ENCODE measurements at places on chromosomes 1 and 21.

DNA sequence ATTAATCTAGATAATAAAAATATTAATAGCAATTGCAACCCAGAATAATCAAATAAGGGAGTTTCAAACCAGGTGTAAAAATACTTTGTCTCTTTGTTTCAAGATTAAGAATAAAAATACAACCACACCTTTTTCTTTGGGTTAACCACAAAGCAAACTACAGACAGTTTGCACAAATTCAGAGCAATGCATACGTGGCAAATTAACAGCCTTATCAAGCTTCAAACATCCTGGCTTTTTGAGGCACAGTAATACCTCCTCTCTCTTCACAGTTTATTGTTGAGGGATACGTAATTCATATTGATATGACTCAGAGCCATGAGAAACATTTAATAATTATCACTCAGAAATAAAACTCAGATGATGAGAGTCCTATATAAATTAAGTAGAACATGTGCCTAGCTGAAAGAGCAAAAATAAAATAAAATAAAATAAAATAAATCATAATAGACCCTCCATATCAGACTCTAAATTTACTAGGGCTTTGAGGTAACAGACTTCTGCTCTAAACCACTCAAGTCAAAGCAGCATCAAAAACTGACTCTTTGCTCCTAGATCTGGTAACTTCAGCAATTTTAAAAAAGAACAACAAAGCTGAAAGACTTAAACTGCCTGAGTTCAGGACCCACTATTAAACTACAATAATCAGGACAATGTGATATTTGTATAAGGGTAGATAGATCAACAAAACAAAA is 11.4 kb downstream of the EDEM3 start:
- DNase-seq, result no peak

DNA sequence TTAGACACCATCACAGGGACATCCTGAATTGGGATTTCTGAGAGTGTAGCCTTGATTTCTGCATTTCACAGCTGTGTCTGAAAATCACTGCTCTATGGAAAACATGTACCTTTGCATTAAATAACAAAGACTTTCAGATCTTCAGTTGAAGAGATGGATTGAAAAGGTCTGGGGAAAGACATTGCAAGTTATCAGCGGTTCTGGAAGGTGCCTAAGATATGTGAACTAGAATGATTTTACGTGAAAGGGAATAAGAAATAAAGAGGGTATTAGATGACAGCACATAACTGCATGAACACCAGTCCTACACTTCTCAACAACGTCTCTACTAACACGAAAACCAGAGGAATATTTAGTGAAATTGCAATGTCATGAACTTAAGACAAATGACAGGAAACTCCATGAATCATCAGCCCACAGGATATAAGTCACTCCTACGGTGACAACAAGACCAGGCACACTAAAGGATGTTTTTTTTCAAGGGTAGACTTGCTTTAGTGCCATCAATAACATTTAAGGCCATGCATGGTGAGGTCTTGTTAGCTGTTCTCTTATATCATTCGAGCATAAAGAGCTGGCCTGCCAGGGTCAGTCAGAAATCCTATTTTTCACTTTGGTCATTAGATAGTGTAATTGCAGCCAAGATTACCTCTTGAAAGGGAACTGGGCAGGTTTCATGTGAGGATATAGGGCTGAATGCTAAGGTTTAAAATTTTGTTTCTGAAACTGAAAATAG is 283.1 kb downstream of the GRIK1 start:
- peak; percentile 62 for DNase-seq

- no peak for DNase-seq
Observed at GRCh38 chr1:221801773-221802516, 60.1 kb upstream of the DUSP10 start.

- no peak for DNase-seq
Observed at GRCh38 chr1:99820546-99820945, 29.6 kb upstream of the AGL start.

DNA sequence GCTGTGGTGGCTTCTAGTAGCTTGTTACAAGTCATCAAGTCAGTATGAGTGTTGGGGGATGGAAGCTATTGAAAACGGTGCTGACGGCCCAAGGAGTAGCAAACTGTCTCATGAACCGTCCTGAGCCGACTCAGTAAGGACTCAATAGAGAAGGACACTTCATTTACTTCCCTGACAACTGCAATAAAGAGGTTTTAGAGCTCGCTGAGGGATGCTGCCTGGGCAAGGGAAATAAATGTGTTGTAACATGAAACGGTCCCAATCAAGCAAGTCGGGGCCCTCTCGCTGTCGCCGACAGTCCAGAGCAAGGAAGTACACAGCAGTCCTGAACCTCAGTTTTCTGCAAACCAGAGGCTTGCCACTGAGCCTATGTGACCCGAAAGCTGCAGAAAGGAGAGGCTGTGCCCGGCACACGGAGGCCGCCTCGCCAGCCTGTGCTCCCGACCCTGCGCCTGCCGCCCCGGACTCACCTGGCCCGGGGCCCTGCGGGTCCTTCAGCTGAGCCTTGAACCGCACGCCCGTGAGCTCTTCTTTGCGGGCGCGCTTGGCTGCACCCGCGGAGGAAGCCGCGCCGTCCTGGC is 423 bp downstream of the URB1 start:
- no peak for DNase-seq

Measured in SK-N-DZ (cell line).